Astrocyte of the spinal cord (primary cell): ENCODE measurements at places on chromosomes 12 and 14.

GRCh38 chr12:108768591-108769500 is 37.5 kb upstream of the CORO1C start:
- no peak for DNase-seq

DNA sequence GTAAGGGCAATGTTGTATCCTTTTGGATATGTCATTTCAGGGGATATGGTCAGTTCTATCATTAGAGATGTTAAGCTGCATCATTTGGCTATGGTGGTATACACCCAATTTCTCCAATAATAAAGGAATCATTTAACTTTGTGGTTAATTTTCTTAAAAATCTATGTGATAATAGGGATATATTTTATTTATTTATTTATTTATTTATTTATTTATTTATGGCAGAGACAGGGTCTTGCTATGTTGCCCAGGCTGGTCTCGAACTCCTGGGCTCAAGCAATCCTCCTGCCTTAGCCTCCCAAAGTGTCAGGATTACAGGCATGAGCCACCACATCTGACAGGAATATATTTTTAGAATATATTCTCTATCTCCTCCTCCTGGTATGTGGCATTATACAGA is 85.7 kb downstream of the EML5 start:
- DNase-seq: no peak

DNA sequence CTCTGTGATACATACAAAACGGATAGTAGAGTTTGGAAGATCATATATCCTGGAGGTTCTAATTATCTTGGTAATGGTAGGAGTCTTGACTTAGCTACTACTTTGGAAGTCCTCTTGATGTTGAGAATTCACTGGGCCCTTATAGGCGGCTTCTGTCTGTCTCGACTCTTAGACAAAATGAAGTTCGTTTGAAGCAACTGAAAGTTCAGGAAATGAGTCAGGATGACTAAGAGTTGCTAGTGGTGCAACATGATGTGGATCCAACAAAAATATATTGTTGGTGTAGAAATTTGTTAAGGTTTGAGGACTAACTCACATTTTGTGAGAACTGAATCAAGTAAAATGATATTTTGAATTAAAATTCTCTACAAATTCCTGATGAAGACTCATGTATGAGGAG is 272.7 kb downstream of the AEBP2 start:
- peak; percentile 94 for DNase-seq

- DNase-seq: no peak
These were observed 36.2 kb upstream of the ETNK1 start for GRCh38 chr12:22588817-22589216.

GRCh38 chr12:3533703-3534386 is 42.8 kb downstream of the PRMT8 start:
- DNase-seq: no peak

GRCh38 chr14:44795725-44796124 is 166.0 kb downstream of the KLHL28 start:
- no peak for DNase-seq

DNA sequence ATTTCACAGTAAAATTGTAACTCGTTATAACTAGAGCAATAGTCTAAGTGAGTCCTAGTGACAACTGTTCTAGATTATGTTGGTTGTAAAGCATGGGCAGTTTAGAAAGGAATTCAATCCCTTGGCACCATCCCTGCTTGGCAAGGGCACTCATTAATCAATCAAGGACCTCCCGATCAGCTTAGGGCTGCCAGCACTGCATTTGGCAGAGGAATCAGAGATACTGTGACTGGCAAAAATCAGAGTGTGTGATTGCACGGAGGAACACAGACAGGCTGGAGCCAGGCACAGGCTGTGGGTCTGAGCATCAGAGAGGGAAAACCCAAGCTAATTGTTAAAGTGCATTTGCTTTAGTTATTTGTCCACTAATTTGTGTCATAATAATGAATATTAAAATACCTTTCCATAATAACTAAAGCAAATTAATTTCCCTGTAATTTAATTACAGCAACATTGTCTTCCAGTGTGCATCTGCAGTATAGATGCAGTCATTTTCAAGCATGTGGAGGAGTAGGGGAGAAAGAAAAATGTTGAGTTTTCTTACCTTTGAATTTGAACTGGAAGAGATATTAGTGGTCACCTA is 3.2 kb upstream of the EGLN3 start:
- no peak for DNase-seq

GRCh38 chr14:70245026-70245425 is 56.3 kb upstream of the SLC8A3 start:
- no peak for DNase-seq

DNA sequence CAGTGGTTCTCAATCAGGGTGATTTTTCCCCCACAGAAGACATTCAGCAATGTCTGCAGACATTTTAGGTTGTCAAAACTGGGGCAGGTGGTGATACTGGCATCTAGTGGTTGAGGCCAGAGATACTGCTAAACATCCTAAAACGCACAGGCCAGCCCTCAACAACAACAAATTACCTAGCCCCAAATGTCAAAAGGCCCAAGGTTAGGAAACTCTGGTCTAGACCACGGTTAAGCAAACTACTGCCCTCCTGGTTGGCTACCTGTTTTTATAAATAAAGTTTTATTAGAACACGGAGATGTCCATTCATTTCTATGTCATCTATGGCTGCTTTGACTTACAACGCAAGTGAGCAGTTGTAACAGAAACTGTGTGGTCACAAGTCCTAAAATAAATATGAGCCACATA is 186.7 kb downstream of the EFCAB11 start:
- DNase-seq: peak; percentile 57

GRCh38 chr12:68253504-68253903 is at the start of gene IL22:
Gene IL22 (minus strand): TSS chr12:68253604. CDS start chr12:68253448, 156 bp downstream.
- no peak for DNase-seq

DNA sequence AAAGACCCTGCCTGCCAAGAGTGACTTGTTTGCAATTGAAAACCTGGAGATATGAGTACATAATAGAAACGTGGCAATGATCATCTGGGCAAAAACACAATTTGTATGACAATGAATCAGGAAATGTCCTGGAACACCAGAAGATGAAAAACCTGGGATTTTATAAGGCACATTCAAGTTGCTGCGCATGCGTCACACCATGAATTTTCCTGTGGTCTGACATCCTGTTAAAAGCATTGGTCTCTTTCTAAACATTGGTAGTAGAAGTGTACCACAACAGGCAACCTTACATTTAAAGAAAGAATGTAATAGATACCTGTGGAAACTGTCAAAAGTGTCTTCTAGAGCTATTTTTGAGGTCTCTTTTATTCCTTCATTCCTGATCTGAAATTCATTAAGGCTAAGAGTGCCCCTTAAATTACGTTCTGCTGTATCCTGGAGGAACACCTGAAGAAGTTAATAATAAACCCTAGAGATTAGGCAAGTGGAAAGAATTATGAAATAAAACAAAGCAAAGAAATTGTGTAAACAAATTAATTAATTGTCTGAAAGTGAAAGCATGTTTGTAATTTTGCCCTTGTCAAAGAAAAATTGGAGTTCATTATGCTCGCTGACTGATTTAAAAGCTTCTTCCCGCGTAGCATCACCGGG is 676.5 kb downstream of the DIO2 start:
- no peak for DNase-seq

DNA sequence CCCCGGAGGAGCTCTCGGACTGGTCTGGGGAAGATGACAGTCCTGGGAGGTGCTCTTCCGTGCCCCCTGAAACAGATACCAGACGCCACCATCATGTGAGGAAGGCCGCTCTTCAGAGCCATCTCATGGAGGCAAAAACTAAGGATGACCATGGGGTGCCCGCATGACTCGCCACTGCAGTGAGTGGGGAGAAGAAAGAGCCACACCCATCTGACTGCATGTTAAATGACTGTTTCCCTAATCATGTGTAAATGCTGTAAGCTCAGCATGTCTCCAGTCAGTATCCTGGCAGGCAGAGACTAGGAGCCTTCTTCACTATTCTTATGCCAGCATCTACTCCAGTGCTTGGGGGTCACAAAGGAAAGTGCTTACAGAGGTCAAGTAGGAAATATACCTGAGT is 4.0 kb downstream of the STON2 start:
- no peak for DNase-seq

- DNase-seq: no peak
These were observed 331.8 kb downstream of the TMEM132D start for GRCh38 chr12:129571901-129572494.

GRCh38 chr12:131153956-131154355 is 200.2 kb downstream of the ADGRD1 start:
- no peak for DNase-seq
